ENCODE measurements at places on chromosomes 1 and 21.
A peak's percentile ranks its signal among the peaks of the same experiment; 100 is the strongest.

DNA sequence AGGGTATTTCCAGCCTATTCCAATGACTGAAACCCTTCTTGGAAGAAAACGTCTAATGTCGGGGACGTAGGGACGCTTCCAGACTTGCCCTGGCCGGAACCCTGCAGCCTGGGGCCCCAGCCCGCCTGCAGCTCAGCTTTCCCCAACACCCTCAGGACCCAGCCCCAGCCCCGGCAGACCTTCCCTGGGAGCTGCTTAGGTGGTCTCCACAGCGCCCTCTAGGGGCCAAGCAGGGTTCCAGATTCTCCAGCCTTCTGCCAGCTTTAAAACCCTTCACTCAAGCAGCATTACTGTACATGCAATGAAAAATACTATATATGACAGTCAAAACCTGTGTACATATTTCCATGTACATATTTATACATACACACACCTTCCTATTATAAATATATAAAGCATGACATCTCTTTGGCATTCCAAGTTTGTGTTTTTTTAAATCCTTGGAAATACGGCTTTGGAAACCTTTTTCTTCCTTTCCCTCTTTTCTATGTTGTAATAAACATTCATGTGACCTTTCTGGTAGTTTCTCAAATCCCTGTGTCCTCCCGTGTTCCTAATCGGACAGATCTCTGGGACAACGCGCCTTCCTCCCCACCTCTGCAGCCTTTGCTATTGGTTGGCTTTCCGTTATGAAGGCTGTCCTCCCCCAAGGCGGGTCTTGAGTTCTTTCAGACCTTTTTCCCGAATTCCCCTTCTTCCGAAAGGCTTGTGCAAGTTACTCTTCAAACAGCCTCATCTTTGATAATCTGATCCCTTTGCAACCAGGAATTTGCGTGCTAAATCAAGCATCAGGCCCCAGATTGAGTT, 60.3 kb downstream of the STUM start:
- peak; percentile 49 for DNase-seq

DNA sequence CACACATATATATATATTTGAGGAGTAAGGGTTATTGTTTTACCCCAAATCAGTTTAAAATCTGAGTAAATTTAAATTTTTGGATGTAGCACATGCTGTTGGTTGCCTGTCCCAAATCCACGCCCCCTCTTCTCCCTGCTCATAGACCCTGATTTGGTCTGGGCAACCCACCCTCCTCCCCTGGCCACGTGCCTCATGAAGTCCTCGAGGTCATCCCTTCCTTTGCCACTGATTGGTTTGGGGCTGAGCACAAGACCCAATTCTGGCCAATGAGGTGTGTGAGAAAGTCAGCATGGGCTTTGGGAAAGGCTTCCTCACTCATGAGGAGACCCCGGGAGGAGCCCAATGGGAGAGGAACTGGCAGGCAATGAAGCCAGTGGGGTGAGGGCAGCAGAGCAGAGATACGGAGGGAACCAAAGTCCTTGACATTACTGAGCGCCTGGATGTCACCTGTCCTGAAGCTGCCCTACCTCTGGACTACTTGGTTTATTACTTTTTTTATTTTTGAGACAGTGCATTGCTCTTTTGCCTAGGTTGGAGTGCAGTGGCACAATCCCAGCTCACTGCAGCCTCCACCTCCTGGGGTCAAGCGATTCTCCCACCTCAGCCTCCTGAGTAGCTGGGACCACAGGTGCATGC, 31.3 kb upstream of the GPR157 start:
- DNase-seq, result no peak

DNA sequence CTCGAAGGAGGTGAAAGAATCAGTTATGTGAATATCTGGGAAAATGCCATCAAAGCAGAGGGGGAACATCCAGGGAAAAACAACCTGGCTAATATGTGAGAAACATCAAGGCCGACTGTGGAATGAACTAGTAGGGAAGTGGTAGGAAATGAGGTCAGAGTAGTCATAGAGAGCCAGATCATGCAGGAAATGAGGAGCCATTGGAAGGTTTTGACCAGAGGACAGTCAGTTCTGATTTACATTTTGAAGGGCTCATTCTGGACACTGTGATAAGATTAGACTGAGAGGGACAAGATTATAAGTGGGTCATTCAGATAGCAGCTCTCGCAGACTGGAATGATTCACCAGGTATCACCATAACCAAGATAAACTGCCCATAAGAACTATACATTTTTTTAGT, 63.7 kb downstream of the SYT14 start:
- DNase-seq, result peak; percentile 63

DNA sequence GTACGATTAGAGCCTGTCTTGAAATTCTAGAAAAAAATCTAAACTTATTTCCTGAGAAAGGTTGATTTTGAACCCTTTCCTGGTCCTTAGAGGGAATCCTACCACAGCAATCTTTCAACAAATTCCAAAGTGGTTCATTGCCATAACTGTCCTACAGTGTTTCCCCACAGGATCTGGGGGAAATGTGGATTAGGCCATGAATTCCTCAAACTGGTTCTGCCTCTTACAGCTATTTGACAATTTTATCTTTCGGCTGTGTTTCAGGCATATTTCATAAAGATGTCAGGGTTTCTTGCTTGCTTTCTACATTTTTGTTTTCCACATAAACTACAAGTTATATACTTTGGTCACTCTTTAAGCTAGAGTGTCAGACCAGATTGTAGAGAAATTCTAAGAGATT, 544 bp upstream of the ZP4 start:
- DNase-seq, result no peak

DNA sequence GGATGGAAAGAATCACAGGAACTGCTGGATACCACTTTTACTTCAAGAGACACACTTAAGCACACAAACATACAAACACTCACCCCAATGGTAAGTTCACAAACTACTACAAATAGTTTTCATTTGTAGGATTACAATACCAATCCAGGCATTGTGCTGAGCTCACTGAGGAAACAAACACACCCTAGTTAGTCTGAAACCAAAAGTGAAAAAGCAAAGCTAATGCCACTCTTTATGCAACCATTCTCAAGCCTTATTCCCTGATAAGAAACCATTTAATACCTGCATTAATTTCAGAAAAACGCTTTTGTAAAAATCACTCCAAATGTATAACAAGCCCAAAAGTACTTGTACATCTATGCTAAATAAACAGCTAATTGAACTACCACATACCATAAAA, 38.3 kb downstream of the RNF115 start:
- DNase-seq, result no peak

- no peak for DNase-seq
Observed at GRCh38 chr1:33624261-33624990, 152.0 kb downstream of the ZSCAN20 start.

- peak; percentile 63 for DNase-seq
Observed at GRCh38 chr1:224540535-224540934, 75.6 kb upstream of the CNIH3 start.

DNA sequence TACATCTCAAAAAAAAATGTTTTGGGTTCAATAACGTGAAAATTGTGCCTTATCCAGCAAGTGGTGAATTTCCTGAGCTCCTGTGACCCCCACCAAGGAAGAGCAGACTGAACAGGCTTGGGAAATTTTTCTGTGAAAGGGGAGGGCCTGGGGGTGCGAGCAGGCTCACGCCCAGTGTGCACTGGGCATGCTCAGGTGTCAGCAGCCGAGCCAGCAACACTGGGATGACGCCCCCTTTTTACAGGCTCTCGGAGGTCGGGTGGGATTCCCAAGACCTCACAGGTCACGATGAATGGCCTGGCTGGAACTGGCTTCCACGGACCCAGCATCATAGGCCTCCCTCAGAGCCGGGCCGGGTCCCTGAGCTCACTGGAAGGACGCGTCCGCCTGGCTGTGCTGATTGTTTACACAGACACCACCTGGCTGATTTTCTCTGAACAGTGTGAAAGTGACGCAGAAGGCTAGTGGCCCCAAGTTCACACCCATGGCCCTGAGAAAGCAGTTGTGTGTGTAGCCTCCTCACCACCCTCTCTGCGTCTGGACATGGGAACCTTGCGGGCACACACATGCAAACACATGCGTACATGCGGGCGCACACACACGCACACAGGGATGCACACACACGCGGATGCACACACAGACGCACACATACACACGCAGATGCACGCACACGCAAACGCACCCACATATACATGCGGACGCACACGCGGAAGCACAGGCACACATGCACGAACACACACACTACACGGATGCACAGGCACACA, 9.2 kb downstream of the CSTB start:
- no peak for DNase-seq

DNA sequence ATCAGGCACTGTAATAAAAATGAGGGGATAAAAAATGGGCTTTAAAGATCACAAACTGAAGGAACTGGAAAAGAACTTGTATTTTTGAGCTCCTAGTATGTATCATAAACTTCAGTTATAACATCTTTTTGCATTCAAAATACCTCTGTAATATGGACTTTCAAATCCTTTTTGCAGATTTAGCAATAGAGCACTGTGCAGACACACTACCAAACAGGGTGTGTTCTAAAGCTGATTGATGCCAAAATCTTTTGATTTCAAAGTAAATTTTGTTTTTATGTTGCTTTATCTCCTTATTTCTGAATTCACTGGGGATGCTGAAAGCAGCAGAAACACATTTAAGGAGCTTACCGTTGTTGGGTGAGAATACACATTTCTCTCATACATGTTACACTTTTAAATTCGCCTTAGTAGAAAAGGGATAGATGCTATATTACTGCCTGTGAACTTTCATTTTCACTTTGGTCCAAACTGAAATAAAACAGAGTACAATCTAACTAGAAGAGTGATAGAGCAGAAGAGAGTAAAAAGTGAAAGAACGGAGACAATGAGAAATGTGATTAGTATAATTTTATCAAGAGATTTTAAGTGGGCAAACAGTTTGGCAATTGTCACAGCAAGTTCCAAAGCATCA, 1126.6 kb downstream of the BRINP3 start:
- no peak for DNase-seq

GRCh38 chr1:186550832-186551231, 89.9 kb upstream of the PDC start:
- DNase-seq, result no peak

DNA sequence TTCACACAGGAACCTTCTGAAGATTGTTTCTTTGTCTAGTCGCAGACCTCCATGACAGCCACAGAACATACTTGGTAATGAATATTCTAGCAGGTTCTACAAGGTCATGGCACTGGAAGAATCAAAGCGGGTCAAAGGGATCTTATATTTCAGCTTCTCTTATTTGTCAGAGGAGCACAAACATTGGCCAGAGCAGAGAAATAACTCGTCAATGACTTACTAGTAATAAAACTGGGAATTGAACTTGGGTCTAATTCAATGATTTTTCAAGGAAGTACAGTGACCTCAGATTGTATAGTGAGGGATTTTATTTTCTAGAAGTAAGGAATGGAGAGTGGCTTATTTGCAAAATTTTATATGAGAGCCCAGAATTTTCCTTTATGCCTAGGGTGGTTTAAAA, 290.8 kb upstream of the PLXNA2 start:
- no peak for DNase-seq

- DNase-seq, result no peak
Observed at GRCh38 chr1:156525856-156526489, 25.4 kb upstream of the MEF2D start.

- DNase-seq, result no peak
Observed at GRCh38 chr1:245313576-245313975, 158.8 kb downstream of the KIF26B start.

- DNase-seq, result no peak
Observed at GRCh38 chr1:217946511-217946910, 315.4 kb downstream of the SPATA17 start.

- peak; percentile 99 for DNase-seq
Observed at GRCh38 chr1:2290595-2291510, 62.7 kb downstream of the SKI start.

- DNase-seq, result peak; percentile 54
Observed at GRCh38 chr21:45109831-45110492, 35.6 kb downstream of the ADARB1 start.

GRCh38 chr1:168362991-168363390, 82.3 kb downstream of the TBX19 start:
- no peak for DNase-seq

- DNase-seq, result no peak
Observed at GRCh38 chr1:164777518-164777917, 218.5 kb downstream of the PBX1 start.

DNA sequence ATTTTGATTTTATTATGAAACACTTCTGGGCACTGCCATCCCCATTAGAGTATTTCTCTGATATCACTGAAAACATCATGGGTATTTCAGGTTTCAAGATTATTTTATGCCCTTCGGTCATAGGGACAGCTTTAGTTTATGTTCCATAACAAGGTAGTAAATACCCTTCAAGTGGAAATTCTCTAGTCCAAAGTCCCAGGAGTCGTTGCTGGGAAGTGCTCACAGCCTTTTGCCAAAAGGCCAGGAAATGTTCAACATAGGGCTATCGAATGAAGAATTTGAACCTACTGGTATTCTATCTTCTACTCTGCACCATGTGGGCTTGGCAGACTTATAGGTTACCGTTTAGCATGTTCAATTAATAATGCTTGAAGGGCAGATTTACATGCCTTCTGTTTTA, 7.7 kb upstream of the MFSD2A start:
- DNase-seq, result no peak

DNA sequence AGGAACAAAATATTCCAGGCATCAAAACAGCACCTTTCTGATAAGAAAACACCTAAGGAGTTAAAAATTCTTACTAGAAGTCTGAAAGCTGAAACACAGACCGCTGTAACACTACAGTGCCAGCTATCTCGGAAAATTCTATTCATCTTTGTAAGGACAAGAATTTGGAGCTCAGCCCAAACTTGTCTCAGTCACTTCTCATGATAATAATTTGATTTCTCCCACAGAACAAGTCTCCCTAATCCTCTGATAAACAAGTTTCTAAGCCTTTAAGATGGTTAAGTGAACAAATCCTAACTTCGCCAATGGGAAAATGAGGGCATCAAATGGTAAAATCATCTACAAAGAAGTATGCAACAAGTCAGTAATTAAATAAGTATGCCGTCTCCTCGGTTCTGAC, 59.9 kb downstream of the SIPA1L2 start:
- DNase-seq, result peak; percentile 42

DNA sequence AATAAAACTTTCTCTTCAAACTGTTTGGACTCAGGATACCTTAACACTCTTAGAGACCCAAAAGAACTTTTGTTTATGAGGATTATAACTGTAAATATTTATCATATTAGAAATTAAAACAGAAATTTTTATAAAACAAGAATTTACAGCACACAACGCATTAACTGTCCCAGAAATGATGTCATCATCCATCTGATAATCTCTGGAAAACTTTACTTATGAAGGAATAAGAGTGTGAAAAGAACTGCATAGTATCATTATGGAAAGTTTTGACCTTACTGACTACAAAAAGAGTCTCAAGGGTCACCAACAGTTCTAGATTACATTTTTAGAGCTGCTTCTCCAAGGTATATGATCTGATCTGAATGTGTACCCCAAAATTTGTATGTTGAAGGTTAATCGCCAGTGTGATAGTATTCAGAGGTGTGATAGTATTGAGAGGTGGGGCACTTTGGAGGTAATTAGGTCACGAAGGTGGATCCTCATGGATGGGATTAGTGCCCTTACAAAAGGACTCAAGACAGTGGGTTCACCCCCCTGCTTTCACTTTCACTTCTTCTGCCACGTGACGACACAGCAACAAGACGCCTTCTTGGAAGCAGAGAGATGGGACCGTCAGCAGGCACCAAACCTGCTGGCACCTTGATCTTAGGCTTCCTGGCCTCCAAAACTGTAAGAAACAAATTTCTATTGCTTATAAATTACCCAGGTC, 95.7 kb upstream of the NR5A2 start:
- peak; percentile 88 for DNase-seq

All from M059J (cell line).